ENCODE measurements at places on chromosomes 4 and X. TPM values are rescaled to one million over a fixed set of nuclear protein-coding genes. Genes with fewer than 3 reads are reported as not detected.

Gene NPY1R
- total RNA-seq, result not detected

Gene EFHC2
- 0.27 TPM for total RNA-seq

Gene ARR3
- not detected for total RNA-seq

Gene SPATA4
- total RNA-seq, result not detected
